T-helper 2 cell (primary cell): ENCODE measurements at places on chromosomes 3 and 15.

DNA sequence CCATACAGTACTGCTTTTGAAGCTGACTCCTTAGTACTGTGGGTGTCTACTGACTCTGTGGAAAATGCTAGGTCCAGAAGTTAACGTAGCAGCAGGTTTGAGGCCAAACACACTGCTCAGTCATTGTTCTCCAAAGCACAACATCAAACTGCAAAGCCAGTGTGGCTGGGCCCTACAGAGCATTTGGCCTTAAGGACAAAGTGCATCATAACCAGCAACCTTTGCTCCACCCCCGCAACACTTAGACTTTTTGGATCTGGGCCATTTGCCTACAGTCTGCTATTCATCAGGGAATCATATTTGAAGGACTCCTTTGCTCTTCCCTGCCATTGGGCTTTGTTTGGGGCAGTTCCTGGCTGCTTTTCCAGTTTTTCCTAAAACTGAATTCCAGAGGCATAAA lies 43.1 kb upstream of the ARL6 start:
- no peak for DNase-seq

DNA sequence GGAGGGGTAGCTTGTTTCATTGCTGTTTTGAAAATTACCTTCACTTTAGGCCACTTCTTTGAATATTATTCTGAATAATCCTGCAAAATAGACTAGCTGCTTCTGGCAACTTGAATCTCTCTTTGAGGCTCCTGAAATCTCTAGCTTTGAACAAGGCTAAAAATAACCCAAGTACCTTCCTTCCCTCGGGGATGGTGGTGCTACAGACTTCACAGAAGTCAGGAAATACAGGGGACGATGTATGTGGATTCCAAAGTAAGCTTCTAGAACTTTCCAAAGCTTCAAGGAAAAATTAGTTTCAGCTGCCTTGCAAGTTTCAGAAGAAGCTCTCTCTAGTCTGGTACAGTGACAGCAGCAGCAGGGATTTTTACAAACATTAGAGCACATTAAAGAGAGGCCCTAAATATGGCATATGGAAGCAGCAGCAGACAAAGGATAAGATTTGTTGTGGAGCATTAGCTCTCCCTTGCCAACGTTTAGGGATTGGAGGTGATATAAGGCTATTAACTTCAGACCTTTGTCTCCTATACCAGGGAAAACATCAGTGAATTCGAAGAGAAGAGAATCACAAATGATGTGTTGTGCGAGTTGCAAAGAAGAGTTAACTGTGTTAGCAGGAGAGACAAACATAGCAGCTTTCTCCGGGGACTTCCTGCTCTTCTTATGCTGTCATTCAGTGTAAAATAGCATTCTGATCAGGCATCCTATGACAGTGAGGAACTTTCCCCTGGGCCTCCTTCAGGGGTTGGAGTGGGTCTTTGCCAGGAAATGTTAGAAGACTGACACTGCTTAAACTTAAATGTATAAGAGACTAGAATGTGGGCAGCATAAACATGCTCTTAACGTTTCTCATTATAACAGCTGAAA lies 783.0 kb upstream of the ARPP21 start:
- no peak for DNase-seq

DNA sequence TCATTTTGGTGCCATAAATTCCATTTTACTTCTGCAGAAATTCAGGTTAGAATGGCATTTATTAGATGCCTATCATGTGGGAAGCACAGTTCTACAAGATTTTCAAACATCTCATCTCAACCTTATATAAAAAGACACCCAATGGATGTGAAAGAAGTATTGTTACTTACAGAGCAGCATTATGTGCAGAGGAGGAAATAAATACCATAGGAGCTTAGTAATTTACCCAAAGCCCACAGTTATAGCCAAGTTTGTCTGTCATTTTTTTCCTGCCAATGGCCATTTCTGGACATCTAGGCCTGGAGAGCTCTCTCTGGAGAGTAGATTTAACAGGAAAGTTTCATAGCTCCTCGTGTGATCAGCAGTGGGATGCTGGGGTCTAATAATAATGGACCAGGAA lies 659.4 kb upstream of the NAALADL2 start:
- DNase-seq: no peak

DNA sequence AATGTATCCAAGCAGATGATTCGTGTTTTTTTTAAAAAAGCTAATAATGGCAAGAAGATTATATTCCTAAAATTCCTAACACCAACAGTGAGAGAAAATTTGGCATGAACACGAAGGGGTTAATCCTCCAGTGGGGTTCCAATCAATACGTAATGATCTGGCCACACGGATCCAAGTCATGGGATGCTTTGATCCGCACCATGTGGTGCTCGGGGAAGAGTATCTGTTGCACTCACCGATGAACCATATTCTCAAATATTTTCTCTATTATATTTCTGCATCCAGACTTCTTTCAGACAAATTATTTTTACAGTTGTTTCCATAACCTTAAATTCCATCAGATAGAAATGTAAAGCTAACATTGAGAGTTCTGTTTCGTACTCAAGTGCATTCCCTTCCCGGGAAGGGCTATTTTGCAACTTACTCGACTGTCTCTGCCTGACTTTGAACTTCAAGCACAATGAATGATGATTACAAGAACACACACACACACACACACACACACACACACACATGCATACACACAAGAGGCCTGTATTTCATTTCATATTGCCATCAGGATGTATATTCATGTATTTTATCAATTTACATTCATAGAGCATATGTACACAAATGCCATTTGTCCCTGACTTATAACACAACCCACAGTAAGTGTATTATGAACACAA lies 567.2 kb downstream of the FOXP1 start:
- DNase-seq: no peak

DNA sequence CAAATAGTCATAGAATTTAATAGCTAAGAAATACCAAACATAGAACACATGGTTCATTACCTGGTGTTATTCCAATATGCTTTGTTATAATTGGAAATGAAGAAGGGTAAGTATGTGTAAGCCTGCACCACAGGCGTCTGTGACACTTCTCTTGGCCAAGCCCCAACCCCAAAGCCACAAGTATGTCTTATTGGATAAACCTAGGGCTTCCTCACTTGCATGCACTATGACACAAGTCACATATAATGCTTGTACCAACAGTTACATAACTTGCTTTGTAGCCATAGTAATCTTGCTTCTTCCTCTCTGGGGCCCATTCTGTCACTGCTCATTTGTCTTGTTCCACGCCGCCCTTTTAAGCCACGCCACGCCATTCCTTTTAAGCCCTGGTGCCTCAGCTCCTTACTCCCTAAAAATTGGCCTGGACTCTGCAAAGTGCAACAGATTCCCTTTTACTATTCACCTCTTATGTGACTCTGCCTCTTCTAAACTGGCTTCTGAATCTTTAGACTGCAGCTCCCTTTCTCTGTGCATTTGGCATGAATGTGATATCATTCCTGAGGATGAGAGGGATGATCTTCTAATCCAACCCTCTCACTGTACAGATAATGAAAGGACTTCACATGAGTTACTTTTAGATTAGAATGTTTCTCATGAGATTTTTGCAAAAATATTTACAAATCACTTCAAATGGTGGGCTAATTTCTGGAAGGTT lies 48.1 kb upstream of the EPHA3 start:
- no peak for DNase-seq

GRCh38 chr3:41404582-41404981 lies 205.3 kb downstream of the CTNNB1 start:
- no peak for DNase-seq
